ENCODE measurements at places on chromosomes 6 and 20.

DNA sequence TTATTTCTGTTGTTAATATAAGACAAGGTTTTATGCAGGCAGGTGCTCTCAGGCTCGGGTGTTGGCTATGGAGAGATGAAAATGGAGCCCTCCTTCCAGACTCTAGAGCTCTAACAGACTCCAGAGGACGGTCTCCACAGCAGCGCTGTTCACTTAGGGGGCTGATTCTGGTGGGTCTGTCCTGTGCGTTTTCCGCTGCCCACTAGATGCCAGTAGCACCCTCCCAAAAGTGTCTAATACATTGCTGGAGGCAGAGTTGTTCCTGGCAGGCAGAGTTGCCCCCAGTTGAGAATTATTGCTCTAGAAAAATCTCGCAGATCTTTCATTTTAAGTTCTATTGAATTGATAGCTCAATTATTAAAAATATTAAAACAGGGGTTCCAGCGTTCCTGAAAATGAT is 109.9 kb downstream of the MAP3K4 start:
- DNase-seq = no peak

DNA sequence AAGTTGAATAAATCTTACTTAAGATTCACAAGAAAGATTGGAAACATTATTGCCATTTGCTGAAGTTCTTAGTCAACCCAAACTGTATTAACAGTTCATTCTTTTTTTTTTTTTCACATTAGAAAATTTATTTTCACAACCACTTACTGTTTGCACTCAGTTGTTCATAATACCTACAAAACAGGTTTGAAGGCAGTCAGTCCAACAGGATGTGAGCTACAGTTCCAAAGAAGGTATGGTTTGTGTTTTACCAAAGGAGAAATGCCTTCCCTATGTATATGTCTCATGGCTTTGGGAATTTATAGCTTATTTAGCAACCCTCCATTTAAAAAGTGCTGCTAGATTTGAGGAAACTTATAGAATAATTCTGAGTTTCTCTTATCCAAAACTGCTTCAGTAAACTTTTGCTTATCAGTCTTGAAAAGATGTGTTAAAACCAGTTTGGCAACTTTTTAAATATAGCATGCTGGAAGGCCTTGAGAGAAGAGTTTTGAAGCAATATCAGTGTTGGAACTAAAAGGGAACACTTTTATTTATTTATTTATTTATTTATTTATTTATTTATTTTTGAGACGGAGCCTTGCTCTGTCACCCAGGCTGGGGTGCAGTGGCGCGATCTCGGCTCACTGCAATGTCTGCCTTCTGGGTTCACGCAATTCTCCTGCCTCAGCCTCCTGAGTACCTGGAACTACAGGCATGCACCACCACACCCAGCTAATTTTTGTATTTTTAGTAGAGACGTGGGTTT is 46.8 kb upstream of the RREB1 start:
- DNase-seq = no peak

- DNase-seq = no peak
Measured at GRCh38 chr6:129785047-129785755, 75.2 kb upstream of the ARHGAP18 start.

GRCh38 chr6:108168501-108169463 is 3.0 kb downstream of the NR2E1 start:
- DNase-seq = no peak

DNA sequence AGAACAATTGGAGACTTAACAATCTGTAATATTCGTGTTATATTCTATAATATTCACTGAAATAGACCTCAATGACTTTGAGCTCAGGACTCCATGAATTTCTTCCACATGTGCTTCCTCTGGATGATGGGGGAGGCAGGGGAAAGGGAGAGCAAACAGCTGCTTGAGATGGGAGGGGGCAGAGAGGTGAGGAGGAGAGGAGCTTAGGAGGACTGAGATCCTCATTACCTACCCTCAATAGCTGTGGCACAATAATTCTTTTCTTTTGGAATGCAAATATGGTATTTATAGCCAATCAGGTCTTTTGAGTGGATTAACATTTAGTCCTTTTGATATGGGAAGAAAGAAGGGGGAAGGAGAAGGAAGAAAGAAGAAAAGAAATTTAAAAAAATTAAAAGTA is 64.1 kb upstream of the ZNF217 start:
- DNase-seq = no peak

GRCh38 chr6:129672881-129673631 is 36.9 kb downstream of the ARHGAP18 start:
- DNase-seq = no peak

GRCh38 chr6:119313937-119314884 is 35.4 kb downstream of the MAN1A1 start:
- DNase-seq = no peak
